NCI-H1694 (cell line): ENCODE measurements at places on chromosomes 7 and 10.

DNA sequence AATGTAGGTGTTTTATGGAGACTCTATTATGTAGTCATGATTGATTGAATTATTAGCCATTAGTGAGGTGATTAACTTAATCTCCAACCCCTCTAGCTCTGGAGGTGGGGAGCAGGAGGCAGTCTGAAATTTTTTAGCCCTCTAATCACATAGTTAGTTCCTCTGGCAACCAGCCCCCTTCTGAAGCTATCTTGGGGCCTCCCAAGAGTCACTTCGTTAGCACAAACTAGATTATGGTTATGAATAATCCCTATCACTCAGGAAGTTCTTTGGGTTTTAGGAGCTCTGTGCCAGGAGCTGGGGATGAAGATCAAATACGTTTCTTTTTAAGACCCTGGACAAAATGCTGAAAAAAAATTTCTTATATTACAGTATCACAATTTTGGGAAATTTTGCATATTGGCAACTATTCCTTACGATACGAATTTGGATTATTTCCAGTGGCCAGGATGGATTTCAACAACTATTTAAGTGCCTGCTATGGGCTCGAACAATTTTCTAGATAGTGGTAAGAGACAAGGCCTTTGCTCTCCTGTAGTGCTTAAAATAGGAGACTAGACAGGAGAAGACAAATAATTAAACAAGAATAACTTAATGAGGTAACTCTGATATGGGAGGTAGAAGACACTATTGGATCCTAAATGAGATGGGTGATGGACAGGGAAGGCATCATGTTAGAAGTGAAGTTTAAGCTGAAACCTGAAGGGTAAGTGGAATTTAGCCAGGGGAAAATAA, 52.9 kb downstream of the BTAF1 start:
- no peak for DNase-seq

DNA sequence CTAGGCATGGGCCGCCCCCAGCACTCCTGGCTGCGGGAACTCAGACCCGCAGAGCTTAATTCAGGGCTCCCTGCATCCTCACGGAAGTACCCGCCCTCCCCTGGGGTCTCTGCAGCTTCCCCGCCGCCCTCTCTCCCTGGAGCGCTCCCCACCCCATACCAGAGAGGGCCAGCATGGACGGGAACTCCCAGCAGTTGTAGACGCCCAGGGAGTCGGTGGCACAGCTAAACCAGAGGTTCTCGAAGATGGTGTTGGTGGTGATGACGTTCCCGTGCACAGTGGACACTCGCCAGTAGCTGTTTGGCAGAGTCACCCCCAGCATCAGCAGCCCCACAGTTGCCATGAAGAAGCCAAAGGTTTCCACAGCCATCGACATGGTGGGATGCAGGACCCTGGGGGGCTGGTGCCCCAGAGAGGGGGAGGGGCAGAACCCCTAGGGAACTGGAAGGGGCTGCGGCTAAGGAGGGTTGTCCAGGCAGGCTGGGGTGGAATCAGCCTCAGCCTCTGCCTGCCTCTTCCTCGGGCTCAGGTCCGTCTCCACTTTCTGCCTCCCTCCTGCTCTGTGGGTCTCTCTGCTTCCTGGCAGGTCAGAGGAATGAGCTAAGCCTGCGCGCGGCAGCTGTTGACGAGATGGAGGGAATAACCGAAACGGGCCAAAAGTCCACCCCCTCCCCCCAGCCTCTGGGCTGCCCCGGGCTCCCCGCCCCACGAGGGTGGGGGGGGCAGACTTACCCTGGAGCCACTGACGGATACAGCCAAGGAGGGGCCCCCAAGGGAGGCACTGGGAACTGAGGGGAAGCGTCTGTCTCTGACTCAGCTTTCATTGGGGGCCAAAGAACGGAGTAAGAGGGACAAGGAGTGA, at the start of gene CLDN15:
CLDN15 (minus strand) TSS at position 597 of the 862 bp plus-strand sequence; CDS start at position 376, 221 bp downstream.
- DNase-seq: no peak

GRCh38 chr10:92121686-92122492, 169.0 kb downstream of the CPEB3 start:
- DNase-seq: no peak

- DNase-seq: no peak
These were observed 29.7 kb downstream of the OGDH start for GRCh38 chr7:44636041-44636584.

DNA sequence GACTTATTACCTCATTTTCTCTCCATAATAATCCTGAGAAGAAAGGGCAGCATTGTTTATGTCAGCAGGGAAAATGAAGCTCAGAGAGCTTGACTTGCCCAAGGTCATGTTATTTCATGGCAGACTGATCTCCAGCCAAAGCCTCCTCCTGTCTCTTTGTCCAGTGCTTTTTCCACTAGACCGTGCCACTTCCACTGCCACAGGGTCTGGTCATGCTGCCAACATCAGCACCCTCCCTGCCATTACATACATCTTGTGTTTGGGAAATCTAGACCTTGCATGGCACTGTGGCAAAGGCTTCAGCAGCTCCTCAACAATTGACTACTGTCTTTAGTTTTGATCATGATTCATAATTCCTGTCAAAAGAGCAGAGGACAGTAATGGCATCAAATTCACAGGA, 25.1 kb downstream of the NRCAM start:
- no peak for DNase-seq

GRCh38 chr10:119737823-119738222, 12.0 kb downstream of the INPP5F start:
- no peak for DNase-seq

GRCh38 chr7:82507365-82507975, 63.9 kb upstream of the CACNA2D1 start:
- DNase-seq: no peak

- DNase-seq: no peak
These were observed 915.8 kb downstream of the TYW1 start for GRCh38 chr7:67912437-67912836.

DNA sequence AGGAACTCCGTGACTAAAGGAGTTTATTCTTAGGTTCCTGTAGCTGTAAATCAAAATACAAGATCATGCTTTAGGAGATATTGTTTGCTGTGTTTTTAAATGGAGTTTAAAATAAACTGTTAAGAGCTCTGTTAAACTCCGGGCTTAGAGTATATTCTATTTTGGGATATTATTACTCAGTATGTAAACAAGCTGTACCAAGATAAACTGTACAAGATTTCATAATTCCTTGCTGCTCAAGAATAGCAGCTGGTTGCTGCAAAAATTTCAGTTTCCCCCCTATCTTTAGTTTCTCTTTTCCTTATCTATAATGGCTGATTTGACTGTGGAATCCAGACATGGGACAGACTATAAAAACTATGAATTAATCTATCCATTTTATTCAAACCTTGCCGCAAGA, 215.7 kb downstream of the HTR7 start:
- DNase-seq: no peak

DNA sequence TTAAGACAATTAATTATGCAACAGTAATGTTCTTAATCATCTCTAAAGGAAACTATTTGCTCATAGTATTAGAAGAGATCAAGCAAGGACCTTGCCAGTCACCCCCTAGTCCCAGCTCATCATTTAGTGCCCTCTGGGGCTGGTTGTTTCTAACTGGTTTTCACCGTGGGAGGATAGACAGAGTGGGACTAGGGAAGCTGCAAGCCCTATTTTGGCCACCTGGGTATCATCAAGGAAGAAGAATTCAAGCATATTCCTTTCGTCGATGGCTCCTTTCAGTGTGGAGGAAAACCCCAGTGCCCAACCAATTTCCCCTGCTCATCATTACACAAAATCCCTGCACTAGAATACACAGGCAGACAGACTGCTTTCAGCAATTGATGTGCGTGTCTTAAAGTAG, 30.6 kb upstream of the FGFR2 start:
- DNase-seq: no peak

DNA sequence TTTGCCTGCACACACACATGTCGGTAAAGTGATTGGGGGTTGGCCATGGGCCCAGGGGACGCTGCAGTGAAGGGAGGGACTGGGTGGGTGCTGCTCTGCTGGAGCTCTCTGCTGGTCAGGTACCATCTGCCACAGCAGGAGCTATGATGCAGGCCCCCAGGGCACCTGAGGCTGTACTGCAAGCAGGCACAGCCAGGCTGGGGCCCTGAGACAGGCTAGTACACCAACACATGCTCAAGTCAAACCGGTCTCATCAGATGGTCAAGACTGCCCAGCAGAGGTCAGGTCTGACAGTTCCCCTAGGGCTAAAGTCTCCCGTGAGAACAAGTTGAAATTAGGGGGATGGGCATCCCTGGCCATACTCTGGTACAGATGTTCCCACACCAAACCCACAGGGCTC, 118.3 kb upstream of the THSD7A start:
- DNase-seq: no peak

DNA sequence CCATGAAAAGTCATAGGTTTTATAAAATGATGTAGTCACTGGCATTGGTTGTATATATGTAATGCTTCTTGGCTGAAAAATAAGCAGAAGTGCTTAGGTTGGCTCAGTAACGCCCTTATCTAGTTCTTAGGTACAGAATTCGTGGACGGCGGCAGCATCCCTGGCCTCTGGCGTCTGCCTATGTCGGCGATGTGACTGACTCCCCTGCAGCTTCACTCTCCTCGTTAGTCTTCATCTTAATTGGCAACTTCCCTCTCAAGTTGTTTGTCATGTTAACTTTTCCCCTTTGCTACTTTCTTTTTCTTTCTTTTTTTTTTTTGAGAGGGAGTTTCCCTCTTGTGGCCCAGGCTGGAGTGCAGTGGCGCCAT, 18.5 kb downstream of the CHST12 start:
- DNase-seq: no peak

DNA sequence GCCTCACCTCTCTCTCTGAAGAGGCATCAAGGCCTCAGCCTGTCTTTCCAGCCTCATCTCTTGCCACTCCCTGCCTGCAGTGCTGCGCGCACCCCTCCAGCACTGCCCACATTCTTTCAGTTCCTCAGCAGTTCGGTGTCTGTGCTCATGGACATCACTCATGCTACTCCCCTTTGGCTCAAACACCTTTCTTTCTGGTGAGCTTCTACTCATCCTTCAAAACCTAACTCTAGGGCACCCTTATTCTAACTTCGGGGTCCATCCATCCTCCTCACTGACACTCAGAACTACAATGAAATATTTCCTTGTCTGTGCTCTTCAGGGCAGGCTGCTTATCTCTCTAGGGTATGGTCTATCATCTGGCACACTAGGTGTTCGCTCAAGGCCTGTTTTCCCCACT, 169.9 kb upstream of the BMPER start:
- no peak for DNase-seq

DNA sequence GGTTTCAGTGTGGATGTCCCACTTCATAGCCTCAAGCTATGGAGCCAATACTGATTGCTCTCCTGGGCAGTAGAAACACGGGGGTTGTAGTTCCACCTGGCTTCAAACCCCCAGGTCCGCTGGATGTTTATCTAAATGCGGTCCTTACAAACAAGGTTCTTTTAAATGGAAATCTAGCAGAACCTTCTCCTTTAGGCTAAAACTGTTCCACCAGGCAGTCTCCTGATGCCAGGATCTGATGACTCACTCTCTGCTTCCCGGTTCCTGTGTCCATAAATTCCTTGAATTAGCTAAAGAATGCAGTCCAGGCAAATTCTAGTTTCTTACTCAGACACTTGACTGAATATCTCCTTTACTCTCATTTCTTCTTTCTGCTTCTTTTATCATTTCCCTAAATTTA, 108.4 kb upstream of the FAM3C start:
- no peak for DNase-seq

DNA sequence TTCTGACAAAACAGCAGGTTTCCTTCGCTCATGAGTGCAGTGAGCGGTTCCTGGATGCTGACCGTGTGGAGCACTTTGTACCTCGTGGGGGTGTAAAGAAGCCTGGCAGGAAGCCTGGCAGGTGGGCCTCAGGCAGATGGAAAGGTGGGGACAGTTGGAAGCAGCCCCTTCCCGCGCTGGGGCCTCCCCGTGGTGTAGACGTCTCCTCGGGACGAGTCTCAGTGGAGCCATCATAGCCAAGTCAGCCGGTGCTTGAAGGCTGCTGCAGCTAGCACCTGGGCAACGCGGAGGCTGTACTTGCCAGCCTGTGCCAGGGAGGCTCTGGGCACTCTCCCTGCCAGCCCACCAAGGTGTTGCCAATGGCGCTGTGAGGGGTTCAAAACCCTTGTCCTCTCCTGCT, 154.5 kb downstream of the WDR37 start:
- DNase-seq: no peak

DNA sequence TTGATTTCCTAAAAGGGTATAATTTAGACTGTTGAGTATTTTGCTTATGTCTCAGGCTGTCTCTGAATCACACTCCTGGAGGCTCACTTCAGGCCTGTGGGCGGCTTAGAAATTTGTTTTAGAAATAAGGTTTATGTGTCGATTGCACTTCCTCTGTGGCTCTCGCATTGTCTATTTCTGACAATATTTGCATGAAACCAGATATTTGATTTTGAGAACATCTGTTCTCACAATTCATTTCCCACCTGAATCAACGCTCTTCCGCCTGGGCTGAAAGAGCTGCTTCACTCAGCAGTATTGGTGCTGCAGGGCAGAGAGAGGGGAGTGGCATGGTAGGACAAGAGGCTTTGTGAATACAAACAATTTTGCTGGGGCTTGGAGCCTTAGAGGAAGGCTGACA, 262.0 kb downstream of the ADRA2A start:
- no peak for DNase-seq
